ENCODE measurements at places on chromosomes 7 and 10.
A peak's percentile ranks its signal among the peaks of the same experiment; 100 is the strongest.

- no peak for DNase-seq
Observed at GRCh38 chr10:108147346-108147745, 982.8 kb upstream of the SORCS1 start.

DNA sequence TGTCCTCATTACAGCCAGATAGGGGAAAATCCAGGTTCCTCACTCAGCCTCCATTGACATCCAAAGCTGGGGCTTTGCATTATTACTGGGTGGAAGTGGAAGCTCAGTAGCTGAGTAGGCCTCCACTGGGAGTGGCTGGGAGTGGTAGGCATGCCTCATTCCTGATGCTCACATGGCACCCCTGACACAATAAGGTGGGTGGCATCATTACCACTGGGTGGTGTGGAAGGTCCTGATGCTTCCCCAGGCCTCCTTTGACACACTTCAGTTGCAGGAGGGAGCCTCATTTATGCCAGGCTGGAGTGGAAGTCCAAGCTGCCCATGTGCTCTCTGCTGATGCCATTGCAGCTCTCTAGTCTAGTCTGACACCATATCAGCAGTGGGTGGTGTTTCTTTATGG lies 48.2 kb upstream of the GPR141 start:
- no peak for DNase-seq

DNA sequence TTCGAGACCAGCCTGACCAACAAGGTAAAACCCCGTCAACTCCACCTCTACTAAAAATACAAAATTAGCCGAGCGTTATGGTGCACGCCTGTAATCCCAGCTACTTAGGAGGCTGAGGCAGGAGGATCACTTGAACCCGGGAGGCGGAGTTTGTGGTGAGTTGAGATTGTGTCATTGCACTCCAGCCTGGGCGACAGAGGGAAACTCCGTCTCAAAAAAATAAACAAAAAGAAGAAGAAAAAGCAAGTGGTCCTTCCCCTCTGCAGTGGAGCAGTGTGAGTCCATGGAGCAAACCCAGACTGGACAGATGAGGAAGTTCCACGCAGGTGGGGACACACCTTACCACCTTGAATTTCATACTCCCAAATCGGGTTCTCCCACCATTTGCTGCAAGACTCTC lies 13.1 kb upstream of the SERPINE1 start:
- DNase-seq, result no peak

- no peak for DNase-seq
Observed at GRCh38 chr10:95559896-95560277, 1.3 kb downstream of the SORBS1 start.

DNA sequence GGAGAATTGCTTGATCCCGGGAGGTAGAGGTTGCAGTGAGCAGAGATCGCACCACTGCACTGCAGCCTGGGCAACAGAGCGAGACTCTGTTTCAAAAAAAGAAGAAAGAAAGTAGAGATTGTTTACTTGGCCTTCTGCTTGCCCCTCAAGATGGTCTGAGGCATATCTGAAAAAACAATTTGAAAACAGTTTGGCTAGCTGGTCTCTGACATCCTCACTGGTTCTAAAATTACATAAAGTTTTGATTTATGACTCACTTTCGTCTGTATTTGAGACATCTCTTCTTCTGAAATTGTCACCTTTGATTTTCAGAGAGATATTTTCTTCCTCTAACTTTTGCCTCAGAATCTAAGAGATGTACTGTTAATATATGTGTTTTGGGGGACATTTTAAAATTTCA lies 49.6 kb upstream of the HELLS start:
- no peak for DNase-seq

- DNase-seq, result peak; percentile 89
Observed at GRCh38 chr7:150420987-150421674, 29.3 kb upstream of the GIMAP8 start.

All from CD4-positive, alpha-beta T cell treated with Interleukin-4 for 4 hours (primary cell).